ENCODE measurements at places on chromosomes 13 and 19.

- DNase-seq = no peak
These were observed 1.5 kb upstream of the BCAT2 start for GRCh38 chr19:48812094-48812929.

DNA sequence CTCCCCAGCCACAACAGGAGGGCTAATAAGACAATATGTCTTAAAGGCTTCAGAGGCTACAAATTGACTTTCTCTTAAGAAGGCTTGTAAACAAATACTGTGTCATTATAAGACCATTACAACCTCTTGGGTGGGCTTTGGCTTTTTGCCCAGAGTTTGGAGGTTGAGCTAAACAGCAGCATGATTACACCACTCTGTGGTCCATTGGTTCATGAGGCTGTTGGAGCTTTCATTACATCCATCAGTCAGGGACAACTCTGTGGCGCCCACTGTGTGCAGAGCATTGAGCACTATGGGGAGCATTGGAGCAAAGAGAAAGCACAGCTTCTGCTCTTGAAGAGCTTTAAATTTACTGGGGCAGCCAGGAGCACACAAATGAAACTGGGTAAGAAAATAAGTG is 75.9 kb downstream of the TNFSF11 start:
- no peak for DNase-seq

GRCh38 chr19:4075373-4075772 is 8.7 kb upstream of the ZBTB7A start:
- DNase-seq = no peak

DNA sequence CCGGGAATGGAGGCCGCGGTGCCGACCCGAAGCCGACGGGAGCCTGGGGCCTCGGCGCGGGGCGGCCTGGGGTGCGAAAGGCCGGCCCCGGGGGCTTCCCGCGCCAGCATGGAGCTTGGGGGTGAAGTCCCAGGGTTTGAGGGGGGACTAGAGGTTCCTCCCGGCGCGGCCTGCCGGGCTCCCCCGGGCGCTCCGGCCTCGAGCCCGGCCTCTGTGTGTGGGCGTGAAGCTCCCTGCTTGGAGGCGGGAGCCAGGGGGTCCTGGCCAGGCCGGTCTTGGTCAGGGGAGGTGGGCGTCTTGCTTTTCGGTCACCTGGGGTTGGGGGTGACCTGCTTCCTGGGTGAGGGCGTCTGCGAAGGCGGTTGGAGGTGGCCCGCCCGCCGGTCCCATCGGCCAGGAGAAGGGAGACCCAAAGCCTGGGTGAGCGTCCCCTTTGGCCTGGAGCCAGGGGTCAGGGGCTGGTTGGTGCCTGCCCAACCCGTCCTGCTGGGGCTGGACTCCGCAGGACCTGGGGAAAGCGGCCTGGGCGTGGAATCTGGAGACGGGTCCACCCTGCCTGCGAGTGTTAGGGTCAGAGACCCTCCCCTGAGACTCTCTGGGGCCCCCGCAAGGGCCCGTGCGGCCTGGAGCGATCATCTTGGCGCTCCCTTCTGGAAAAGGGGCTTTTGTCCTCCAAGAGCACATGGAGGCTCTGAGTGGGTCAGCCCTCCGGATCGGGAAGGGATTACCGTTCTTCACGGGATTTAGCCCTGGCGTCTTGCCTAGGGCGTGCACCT is 535 bp downstream of the BSG start:
- DNase-seq = no peak

- DNase-seq = peak; percentile 32
These were observed 155.0 kb downstream of the POSTN start for GRCh38 chr13:37443538-37443937.

DNA sequence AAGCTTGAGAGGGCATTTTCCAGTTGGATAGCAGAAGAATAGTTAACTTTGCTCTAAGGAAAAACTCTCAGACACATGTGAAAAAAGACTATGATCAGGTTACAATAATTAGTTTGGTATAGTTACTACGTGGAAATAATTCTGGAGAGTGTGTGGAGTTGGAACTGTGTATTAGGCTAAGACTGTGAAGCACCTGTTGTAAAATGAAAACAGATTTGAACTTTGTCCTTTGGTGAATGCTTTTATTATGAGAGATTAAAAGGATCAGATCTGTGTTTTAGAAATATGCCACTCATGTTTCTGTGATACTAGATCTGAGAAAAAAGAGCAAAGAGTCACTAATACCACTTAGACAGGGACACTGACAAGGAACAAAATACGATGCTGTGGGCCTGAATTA is 807.5 kb upstream of the ATXN8OS start:
- no peak for DNase-seq

- no peak for DNase-seq
These were observed 252.1 kb downstream of the DCLK1 start for GRCh38 chr13:35879111-35879510.

All from astrocyte of the cerebellum (primary cell).